ENCODE measurements at places on chromosomes 1 and 21.

DNA sequence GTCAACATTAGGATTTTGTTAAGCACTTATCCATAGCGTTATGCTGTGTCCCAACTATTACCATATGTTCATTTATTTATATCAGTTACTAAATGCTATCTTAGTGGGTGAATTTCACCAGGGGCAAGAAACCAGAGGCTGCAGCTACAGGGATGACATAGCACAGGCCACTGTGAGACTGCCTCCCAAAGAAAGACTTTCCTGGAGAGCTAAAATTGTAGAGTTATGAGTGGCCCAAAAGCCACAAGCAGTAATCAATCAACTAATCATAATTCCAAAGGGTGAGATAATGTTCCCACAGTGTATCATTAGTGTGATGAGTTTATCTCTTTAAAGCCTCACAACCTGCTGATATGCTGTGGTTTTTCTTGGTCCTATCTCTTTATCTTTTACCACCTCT is 3.8 kb upstream of the TGFB2 start:
- DNase-seq = no peak

- DNase-seq = no peak
These were observed 19.4 kb upstream of the SLAMF9 start for GRCh38 chr1:159973350-159973940.

GRCh38 chr1:40161888-40162397 is 756 bp downstream of the RLF start:
- DNase-seq = no peak

DNA sequence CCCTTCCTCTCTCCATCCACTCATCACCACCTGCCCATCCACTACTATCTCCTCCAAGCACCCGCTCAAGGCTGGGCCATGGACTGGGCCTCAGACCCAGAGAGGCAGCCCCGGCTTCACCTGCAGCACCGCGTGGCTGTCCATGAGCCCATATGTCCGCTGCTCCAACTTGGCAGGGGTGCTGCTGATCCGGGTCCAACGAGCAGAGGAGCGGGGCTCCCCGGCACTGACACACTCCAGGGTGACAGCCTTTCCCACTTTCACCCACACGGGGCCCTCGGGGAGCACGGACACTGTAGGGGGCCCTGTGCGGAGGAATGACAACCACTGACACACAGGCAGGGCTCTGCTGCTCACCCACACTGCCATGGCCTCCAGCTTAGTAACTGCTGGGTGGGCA is 28.9 kb downstream of the LDLRAD2 start:
- no peak for DNase-seq

DNA sequence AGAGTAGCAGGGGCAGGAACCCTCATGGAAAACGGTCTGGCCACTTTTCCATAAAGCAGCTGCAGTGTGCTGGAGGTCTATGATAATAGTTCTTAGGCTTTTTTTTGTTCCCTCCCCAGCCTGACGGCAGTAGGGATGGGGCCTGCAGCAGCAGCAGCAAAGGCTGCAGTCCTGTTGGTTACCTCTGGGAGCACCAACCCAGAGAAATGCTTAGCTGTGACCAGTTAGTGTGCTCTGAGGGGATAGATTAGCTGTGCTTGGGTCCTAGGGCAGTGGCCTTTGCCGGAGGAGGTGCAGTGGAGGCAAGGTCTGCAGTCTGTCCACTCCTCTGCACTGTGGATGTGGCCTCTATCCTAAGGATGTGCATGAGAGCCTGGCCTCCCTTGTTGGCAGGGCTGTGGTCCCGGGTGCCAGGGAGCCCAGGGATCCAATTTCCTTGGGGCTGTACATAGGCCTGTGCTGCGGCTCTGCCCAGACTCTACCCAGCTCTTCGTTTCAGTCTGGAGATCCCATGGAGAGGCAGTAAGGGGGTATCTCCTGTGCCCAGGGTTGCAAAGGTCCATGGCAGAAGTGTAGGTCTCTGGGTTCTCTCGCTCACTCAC is 322.7 kb downstream of the PTBP2 start:
- DNase-seq = no peak

DNA sequence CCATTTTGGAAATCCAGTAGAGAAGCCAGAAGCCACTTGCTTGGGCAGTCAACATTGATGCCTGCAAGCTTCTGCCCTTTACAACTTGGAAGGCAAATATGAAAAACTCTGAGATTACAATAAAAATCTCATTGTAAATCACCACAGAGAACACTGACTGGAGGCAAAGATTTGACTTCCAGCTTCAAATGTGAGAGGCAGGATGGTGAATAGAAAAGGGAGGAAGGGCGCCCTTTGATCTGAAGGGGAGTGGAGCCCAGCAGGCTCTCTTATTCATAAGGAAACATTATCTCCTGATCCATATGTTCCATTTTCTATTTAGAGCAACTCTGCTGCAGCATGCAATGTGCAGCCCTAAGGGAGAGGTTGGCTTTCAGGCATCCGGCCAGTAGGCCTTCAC is 348.3 kb downstream of the AJAP1 start:
- no peak for DNase-seq

- no peak for DNase-seq
These were observed 61.2 kb downstream of the OLFML3 start for GRCh38 chr1:114040273-114041015.

DNA sequence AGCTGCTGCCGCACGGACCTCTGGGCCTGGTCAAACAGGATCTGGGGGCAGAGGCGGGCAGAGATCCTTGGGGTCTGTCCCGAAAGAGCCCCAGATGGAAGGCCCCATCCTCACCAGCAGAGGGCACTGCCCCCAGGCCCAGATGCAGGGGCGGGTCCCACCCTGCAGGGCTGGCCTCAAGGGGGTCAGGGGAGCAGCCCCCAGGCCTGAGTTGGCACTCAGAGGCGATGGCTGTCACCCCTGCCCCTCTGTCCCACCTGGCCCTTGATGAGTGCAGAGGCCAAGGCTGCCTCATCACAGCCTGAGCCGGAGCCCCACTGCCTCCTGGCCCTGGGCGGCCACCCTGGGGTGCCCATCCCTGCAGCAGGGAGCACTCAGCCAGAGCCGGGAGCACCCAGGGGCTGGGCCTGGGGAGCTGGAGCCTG is 5.7 kb downstream of the ACAP3 start:
- DNase-seq = no peak

DNA sequence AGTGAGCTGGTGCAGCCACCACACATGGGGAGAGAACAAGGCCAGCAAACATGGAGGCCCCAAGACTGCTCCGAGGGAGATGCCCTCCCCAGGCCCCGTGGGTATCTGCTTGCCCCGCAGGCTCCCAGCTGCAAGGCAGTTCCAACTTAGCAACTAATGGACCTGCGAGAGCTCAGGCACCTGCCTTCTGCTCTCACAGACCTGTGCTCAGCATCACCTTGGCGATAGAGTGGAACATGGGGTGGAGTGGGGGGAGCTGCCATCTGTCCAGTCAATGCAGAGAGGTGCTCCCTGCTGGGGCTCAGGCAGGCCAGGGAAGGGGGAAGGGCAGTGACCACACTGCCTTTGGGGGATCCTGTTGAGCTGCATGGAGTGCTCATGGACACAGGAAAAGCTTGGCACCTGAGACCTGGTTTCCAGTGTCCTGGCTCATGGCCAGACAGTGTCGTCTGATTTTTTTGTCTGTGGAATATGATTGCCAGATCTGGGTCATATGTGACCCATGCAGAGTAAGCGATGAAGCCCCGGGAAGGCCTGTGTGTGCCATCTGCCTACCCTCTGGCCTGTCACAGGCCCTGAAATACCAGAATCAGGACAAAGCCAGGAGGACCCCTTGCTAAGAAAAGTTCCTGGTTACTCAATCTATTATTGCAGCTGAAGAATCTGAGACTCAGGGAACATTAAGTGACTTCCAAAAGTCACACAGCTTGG is 39.9 kb upstream of the TENT5C start:
- DNase-seq = no peak

GRCh38 chr1:153507926-153508583 is 27.7 kb downstream of the S100A6 start:
- DNase-seq = no peak

DNA sequence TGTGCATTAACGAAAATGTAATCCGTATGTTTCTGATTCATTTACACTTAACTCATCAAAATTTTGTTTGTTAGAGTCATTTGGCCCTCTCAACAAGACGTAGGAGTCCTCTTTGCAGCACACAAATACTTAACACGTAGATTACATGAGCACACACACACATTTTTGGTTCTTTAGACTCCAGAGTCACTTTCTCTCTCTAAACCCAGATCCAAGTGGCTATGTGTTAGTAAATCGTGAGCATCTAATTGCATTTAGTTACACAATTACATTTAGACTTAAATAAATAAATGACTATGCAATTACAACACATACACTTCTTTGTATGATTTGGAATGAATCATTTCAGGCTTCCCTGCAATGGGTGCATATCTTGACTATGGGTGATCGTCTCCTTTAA is 109.0 kb upstream of the GREM2 start:
- no peak for DNase-seq

GRCh38 chr1:17013491-17014320 is 2.0 kb upstream of the ATP13A2 start:
- DNase-seq = no peak

DNA sequence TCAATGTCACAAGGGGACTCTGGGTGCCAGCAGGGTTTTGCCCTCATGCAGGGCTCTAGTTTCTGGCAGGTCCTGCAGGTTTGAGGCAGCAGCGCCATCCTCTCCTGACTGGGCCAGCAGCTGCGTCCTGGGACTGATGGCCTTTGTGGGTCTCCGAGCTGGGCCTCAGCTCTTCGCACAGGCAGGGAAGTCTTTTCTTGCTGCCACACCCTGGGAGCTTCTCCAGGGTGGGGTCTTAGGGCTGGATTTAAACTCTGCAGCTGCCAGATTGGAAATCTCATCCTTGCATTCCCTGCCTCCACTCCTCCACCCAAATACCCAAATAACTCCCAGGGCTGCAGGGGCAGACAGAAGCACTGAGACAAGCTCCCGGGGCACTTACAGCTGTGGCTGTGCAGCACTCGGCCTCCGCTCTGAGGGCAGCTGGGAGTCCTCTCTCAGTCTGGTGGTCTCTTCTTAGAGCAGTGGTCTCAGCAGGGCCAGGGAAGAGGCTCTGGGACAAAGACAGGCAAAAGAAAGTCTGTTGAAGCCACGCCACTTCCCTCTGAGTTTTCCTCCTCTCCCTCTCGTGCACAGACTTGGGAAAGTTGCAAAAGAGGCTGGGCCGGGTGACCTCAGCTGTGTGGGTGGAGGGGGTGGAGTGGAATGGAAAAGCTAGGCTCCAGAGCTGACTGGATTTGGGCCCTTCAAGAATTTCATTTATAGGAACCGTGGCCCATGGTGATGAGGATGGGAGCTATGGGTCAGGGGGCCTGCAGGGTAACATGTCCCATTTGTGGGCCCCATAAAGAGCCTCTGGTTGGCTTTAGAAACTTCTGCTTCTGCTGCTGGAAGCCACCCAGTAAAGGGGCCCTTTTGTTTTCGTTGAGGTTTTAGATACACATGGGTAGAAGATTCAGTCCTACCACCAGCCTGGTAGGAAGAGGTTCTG is at the start of gene RAB7B:
Gene RAB7B (minus strand): TSS at position 525 of the 931 bp plus-strand sequence. CDS start 9,260 bp downstream, outside the sequence.
- DNase-seq = no peak

GRCh38 chr1:151680391-151680790 is 36.2 kb downstream of the CELF3 start:
- DNase-seq = no peak

DNA sequence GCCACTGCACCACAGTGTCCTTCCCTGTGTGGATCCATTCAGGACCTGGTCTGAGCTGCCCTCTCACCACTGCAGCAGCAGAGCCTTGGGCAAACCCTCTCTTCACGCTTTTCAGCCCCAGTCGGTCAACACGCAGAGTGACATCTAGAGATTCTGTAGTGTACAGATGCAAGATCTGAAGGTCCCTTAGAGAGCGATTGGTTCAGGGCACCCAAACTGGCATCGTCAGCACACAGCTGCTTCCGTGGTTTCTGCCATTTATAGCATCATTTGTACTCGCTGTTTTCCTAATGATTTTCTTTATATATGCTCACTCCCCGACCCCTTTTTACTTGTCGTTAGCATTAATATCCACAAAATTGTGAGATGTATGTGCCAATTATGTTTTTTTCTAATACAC is 1.5 kb upstream of the ASCL5 start:
- no peak for DNase-seq

DNA sequence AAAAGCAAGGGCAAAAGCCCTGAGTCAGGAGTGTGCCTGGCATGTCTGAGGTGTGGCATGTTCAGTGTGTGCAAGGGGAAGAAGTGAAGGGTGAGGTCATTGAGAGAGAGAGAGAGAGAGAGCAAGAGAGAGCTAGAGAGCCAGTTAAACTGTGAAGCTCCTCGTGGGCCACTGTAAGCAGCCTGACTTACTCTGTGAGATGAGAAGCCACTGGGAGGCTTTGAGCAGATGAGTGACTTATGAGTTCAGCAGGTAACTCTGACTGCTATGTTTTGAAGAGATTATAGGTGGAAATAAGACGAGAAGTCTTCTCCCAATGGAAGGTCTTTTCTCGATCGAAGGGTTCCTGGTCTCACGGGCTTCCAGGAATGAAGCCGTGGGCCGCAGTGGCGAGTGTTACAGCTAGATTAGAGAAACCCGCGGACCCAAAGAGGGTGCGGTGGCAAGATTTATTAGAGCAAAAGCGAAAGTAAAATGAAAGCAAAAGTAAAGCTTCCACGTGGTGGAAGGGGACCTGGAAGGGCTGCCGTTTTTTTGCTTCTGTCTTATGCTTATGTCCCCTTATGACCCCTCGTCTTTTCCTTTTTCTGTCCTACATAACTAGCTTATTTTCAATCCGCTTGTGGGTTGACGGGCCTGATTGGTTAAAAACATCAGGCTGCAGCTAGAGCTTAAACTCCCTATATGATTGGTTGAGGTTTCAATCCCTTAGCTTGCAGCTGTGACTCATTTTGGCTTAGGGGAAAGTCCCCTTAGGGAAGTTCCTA is 323.1 kb upstream of the FAM78B start:
- peak; percentile 80 for DNase-seq

DNA sequence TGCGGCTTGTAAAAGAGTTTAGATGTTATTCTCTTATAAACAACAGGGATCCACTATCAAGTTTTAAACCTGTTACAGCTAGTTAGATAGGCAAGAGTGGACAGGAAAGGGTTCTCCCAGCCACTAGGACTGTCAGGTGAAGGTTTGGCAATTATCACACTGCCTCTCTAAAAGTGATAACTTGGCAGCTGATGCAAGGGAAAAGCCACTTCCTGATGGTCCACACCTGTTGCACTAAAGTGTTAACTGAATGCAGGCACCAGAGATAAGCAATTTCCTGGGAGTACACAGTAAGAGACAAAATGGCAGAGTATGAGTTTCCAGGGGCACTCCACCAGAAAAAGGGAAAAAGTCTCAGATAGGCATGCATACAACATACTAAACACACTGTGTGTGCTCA is 99.4 kb downstream of the VAV3 start:
- no peak for DNase-seq

GRCh38 chr21:25987531-25987930 is 183.0 kb downstream of the APP start:
- DNase-seq = no peak

GRCh38 chr1:100469578-100469977 is 68.4 kb upstream of the GPR88 start:
- no peak for DNase-seq

- no peak for DNase-seq
These were observed 76.1 kb downstream of the C21orf91 start for GRCh38 chr21:17742940-17743592.

All from CD4-positive, alpha-beta T cell treated with Interleukin-15 for 4 hours (primary cell).